Right renal pelvis (tissue), 4 donors: ENCODE measurements at places on chromosomes 5 and 9.
A peak's percentile ranks its signal among the peaks of the same experiment; 100 is the strongest.

DNA sequence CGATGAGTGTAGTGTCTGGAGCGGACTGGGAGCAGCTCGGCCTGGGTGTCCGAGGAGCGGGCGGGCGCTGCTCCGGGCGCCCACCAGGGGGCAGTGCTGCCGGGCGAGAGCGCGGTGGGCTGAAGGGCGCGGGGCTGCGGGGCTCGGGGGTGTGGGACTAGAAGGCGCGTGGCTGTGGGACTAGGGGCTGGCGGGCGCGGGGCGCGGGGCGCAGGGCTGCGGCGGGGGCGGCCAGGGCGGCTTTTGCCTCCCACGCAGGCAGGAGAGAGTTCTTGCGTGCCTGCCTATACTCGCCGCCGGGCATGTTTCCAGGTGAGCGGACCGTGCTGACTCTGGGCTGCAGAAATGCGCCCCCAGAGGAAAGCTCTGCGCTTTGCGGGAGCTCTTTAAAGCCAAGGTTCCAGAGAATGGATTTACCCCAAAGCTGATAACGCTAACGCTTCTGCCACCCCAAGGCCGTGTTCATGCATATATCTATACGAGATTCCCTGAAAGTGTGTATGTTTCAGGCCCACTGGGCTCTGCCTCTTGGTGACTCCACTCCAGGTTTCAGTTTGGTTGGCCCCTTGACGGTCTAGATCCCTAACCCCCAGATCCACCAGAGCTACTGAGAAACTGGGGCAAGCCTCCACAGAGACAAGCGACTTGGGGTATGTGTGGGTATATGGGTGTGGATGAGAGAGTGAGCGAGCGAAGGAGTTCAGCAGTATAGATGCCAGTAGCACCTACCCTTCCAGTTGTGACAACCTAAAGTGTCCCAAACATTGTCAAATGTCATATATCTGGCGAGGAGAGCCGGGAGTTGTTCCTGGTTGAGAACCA, 56.2 kb downstream of the ACER2 start:
- DNase-seq = no peak

DNA sequence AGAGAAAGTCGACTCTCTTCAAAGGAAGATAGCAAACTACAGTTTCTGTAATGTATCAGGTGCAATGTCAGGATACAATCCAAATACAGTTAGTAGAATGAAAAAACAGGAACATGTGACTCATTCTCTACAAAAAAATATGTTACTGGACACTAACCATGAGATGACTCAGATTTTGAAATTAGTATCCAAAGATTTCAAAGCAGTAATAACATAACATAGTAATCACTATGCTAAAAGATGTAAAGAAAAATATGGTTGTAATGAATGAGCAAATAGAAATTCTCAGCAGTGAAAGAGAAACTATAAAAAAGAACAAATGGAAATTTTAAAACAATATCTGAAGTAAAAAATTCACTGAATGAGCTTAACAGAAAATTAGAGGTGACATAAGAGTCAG, 42.3 kb downstream of the SHOC1 start:
- DNase-seq = no peak

GRCh38 chr5:159001247-159001646, 98.5 kb downstream of the EBF1 start:
- no peak for DNase-seq

- DNase-seq = no peak
Measured at GRCh38 chr5:151614565-151614964, 23.4 kb upstream of the FAT2 start.

DNA sequence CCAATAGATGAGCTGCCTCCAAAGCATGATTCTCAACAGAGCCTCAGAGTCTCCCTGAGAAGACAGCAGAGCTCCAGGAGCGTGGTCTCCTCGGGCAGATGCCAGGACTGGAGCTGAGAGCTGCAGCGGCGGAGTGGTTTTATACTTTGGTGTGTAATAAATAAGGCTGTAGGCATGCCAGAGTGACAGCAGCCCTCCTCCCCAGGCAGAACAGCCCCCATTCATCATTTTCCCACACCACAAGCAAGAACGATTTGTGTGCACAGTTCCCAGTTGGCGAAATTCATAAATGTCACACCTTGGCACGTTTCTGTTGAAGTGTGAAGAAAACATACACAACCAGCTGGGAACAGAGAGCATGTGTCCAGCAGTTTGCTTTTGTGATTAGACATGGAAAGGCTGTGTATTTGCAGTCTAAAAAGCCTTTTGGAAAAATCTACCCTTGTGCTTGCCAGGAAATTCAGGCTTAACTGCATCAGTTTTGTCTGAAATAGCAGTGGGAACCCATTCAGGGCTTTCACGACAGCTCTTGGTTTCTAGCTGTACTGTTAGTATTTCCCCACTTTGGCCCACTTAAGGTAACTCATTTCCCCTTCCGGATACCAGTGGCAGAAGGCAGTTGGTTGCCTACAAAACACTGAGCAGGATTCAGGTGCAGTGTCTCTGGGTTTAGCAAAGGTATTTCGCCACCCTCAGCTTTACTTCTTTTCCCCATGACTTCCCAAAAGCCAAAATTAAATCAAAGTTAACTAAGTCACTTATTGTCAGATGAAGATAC, at the start of gene C1QTNF3:
TSS of gene C1QTNF3 (minus strand) at position 115 of the 778 bp plus-strand sequence. CDS start at position 27, 88 bp downstream.
- DNase-seq = peak; percentile 28

- DNase-seq = no peak
Measured at GRCh38 chr9:27350382-27350976, 53.5 kb upstream of the EQTN start.

- DNase-seq = no peak
Measured at GRCh38 chr5:173556142-173557028, 60.1 kb downstream of the BOD1 start.

- no peak for DNase-seq
Measured at GRCh38 chr5:178625679-178626483, 969 bp downstream of the CLK4 start.

DNA sequence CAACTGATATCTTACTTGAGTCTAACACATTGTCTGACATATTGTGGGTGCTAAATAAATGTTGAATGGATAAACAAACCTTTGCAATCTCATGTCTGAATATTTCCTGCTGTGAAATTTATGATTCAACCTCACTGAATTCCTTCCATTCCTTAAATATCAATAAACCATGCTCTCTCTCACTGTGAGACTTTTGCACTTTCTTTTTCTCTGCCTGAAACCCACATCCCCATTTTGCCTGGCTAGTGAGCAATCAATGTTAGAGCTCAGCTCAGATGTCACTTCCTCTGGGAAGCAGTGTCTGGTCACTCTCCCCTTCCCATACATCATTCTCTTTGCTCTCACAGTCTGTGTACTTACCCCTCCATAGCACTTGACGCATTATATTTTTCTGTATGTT, 383.7 kb upstream of the TRPC7 start:
- DNase-seq = no peak

DNA sequence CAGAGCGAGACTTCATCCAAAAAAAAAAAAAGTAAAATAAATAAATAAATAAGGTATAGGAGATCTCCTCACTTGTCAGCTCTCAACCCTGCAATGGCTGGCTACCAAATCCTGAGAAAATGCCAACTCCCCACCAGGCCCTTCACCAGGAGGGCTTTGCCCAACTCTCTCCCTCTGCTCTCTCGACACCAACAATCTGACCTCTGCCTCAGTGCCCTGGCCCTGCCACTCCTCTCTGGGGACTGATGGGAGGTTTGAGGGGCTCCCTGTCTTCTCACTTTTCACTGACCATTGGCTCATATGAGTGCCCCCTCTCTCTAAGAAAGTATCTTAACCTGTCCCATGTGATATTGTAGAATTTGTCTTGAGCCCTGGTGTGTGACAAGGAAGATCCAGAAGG, 52.6 kb upstream of the SH3PXD2B start:
- DNase-seq = no peak

GRCh38 chr9:121662359-121662758, 10.9 kb downstream of the DAB2IP start:
- no peak for DNase-seq

- no peak for DNase-seq
Measured at GRCh38 chr5:127887282-127887681, 184.1 kb downstream of the CCDC192 start.

DNA sequence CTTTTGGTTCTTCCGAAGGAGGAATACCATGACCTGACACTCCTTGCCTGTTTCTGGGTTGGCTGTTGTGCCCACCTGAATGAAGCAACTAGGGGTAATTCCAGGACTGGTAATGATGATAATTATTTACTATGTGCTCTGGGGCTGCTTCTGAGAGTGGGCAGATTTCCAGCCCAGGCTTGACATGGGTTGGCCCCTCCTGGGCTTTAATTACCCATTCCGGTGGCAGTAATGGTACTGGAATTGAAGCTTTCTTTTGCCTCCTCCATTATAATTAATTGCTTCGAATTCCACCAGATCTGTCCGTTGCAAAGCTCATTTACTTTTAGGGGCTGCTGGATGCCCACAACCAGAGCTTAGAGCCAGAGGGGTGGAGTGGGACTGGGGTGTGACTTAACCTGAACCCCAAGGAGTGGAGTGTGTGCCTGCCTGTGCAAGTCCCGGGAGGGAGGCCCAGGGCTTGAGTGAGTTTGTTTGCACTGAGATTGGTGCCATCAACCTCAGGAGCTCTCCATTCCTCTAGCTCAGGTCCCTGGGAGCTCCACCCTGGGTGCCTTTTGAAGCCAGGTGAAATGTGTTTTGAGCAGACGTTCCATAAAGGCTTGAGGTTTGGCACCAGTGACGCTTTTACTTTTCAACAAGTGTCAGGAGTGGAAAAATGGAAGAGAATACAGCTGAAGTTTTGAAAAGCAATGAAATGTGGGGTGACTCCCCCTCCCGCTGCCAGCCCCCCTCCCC, 214.6 kb downstream of the PDZD2 start:
- DNase-seq = no peak

GRCh38 chr5:144284931-144285502, 114.3 kb downstream of the KCTD16 start:
- no peak for DNase-seq

DNA sequence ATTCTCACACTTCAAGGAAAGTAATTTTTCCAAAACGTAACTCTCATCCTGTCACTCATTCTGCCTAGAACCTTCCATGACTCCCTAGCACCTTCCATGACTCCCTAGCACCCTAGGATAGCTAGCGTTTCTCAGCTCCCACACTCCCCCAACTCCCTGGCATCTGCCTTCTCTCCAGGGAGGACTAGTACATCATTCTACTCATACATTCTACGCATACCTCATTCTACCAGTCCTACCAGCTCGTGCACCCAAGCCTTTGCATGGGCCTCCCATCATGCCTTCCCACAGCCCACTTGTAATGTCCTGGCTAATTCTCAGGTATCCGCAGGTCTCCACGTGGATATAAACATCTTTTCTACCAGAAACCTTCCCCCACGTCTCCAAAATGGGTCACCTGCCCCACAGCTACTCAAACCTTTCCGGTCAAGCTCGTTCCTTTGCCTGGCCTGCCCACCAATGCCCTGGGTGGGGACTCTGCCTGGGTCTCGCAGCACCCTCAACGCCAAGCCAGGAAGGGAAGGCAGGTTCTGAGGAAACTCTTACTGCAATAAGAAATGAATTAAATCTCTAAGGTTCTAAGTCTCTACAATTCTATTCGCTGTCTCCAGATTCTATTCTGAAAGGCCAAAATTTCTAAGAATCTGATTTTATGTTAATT, 930 bp downstream of the ANKS6 start:
- DNase-seq = no peak

DNA sequence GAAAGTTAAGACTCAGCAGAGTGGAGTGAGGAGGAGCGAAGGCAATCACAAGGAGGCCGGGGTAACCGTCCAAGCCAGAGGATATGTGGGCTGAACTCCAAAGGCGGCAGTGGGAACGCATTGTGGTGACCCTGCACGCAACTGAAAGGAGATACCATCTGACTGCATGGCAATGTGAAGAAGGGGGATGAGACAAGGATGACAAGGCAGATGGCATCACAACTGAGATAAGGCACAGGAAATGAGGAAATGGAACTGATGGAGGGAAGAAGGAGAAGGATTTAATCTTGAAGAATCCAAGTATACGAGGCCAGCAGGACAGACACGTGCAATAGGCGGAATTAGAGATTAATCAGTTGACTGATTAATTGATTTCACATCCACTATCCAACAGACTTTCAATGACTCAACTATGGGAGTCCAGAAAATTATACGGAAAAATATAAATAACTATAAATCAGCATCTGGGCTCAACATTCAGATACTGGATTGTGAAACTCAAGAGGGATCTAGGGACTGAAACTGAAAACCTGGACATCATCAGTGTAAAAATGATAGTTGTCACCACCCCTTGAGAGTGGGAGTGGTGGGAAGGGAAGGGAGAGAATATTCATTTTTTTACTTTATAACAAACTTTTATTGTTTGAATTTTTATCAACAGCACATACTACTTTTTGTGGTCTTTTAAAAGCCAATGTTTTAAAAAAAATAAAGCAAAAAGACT, 86.1 kb downstream of the ARL15 start:
- no peak for DNase-seq

DNA sequence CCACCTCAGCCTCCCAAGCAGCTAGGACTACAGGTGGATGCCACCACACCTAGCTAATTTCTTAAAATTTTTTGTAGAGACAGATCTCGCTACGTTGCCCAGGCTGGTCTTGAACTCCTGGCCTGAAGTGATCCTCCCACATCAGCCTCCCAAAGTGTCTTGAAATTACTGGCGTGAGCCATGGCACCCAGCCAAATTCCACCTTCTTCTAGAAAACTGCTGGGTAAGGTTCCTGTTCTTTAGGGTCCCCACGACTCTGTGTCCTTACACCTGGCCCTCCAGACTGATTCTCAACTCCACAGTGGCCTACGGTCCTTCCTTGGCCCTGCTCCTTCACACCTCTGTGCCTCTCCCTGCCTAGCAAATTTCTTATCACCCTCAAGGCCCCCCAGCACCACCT, 1.9 kb downstream of the MAPK9 start:
- DNase-seq = no peak

GRCh38 chr9:89093201-89093975, 85.2 kb downstream of the SHC3 start:
- no peak for DNase-seq

GRCh38 chr9:14433351-14434157, 119.6 kb upstream of the NFIB start:
- no peak for DNase-seq

GRCh38 chr9:114387680-114388356, at the start of gene AKNA:
AKNA (minus strand) TSS chr9:114387982; CDS start chr9:114381333, 6,649 bp downstream.
- no peak for DNase-seq

DNA sequence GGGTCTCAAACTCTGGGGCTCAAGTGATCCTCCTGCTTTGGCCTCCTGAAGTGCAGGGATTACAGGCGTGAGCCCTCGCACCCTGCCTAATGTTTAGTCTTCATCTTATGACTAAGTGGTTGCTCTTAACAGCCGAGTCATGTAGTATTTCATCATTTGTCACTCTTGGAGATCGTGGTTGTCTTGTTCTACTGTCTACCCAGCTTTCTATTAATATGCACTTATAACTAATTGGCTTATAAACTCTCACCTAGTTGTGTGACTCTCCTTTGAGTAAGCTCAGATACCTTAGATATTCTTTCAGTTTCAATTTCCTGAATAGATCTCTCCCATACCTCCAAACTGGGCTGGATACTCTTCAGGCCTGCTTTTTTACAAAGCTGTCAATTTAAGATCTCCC, 19.9 kb downstream of the SLC44A1 start:
- DNase-seq = no peak

DNA sequence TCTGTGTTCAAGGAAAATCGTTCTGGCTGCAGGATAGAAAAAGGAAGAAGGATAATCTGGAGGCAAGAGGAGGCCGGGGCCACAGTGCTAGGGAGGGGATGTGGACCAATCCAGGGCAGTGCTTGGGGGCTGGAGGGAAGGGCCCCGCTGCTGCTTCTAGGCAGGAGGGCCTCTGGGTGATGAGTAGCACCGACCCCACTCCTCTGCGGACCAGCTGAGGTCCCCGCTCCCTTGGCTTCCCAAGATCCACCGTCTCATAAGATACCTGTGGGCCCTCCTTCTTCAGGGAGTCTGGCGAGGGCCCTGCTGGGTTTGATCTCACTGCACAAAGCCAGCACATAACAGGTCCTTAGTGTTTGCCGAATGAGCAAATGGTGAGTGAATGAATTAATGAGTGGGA, 93.5 kb upstream of the MVB12B start:
- DNase-seq = no peak
